ENCODE measurements at places on chromosomes 6 and 20.

GRCh38 chr6:29769336-29769735, 46.1 kb downstream of the HLA-F start:
- DNase-seq = no peak

GRCh38 chr20:20582734-20583133, 129.7 kb downstream of the RALGAPA2 start:
- DNase-seq = no peak

DNA sequence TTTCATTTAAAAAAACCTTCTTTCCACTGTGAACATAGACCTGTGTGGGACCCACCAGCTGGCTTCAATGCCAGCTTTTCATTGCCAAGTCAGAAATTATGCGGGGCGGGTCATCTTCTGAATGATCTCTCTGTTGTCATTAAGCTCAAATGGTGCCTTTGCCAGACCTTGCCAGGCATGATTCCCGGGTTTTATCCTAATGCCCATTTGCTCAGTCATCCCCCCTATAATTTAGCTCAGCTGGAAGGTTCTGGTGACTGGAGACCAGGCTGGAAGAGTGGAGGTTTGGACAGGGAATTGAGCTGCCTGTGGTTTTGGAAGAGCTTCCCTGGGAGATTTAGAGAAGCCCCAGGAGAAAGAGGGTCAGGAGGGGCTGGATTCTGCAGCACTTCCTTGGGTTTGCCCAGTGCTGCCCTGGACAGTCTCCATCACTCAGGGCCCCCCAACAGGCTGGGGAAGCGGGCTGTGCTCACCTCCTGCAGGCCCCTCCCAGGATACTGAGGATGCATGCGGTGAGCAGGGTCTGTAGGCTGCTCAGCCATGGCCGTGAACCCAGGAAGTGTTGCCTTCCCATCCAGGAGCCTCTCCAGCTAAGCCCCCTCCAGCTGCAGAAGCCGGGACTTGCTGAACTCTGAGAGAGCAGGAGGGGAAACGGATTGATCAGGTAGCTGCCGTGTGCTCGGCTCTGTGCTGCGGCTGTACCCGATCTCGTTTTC, 273.0 kb downstream of the CDH4 start:
- DNase-seq = no peak

- DNase-seq = no peak
Observed at GRCh38 chr20:12217382-12217781, 299.7 kb downstream of the BTBD3 start.

DNA sequence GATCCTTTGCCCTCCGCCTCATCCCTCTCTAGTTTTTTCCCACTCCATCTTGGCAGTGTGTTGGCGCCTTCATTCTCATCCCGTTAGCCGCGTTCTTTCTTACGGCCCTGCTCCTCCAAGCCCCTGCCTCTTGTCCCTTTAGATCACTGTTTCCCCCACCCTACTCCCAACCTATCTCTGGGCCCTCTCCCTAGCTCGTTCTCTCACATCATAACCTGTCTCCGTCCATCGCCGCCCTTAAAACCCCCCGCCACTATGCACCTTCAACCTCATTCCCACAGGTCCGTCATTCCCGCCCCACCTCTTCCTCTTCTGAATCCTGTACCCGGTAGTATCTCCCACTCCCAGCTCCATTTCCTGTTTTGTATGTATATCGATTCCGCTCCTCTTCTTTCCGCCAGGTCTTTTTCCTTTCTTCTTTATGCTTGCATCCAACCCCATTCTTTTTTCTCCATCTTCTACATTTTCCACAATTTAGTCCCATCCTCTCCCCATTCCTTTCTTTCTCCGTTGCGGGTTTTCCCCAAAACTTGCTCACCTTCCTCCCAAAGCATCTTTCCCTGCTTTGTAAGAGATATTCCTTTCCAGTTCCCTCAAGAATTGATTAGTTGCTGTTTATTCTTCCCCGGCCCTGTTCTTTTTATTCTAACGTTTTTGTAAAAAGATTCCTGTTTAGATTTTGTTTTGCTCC, 671 bp downstream of the EFHC1 start:
- DNase-seq = no peak

GRCh38 chr6:2476376-2476775, 231.0 kb upstream of the GMDS start:
- no peak for DNase-seq

DNA sequence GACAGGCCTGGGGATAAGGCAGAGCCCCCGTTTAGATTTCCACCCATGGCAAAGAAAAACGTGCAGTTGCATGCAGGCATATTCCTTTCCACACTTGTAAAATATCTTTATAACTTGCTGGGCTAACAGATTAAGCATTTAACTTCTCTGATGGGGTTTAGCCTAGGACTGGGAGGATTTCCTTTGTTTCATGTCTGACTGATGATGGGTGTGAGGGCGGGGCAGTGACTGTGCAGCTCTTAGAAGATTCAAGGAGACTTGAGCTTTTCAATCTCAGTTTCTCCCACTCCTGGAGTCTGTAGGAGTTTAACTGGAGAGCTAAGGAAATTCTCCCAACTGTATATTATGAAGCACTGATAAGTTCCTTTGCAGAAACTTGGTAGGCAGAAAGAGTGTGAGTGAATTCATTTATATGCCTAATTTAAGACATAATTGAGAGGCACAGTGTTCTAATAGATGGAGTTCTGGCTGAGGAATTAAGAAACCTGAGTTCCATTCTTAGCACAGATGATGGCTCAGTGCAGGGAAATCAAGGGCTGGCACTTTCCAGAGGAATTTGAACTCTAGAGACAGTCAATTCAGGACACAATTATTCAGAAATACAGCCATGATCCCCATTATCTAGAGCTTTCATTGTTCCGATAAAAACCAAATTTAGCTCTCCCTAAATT, 214.6 kb upstream of the CNR1 start:
- no peak for DNase-seq

DNA sequence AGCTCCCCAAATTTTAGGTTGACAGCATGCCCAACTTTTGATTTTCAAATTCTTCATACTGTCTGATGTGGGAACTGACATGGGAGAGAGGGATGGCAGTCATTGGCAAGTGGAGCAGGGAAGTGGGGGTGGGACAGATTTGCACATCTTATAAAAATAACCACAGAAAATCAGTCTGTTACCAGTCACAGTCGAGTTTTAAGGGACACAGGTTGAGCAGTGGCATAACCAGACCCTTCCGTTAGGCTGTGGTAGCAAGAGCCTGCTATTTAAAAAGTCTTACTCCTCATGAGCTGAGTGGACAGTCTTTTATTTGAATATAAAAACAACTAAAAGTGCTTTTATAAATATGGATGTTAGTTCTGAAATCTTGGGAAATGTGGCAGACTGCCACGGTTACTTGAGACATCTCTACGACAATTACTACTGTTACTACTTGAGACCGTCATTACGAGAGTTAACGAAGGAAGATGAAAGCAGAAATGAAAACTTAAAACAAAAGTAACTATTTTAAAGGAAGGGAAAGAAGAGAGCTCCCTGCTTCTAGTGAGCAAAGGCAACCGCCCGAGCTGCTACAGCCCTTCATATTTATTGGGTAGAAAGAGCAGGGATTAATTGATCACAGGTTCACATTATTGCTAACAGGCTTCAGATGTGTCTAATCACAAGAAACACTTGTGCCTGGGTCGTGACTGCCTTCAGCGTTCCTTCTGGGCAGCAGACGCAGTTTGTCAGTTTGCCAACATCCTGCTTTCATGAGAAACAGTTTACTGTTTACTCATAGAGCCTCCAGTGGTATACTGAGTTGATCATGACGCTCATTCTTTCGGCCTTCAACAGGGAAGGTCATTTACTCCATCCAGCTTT, 71.3 kb downstream of the EFHC1 start:
- DNase-seq = no peak

DNA sequence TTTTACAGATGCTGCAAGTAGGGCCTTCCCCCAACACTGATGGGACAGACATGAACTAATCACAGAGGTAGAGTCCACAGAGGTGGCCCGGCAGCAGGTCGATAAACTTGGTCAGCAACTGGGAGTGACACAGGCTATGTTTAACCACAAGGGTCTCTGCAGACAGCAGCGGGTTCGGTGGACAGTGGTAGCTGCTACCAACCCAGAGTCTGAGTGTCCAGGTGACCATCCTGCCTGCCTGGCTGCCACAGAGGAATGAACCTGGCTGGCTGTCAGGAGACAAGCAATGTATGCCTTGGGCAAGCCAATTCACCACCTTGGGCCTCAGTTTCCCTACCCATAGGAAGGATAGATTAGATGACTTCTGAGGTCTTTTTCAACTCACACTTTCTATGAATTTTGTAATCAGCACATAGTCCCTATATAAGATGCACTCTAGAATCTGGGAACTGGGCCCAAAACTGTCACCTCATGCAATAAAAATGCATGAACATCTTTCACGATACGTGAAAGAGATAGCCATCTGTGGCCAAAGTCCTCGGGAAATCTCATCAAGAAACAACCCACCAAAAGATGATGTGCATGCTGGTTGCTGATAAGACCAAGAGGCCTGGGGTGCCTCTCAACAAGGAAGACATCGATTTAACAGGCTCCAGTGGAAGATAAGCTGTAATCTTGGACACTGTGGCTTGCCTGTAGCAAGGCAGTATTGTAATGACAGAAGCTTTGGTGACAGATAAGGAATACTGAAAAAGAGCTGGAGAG, 30.5 kb downstream of the MDGA1 start:
- no peak for DNase-seq

GRCh38 chr20:48603116-48603818, 224.5 kb downstream of the PREX1 start:
- no peak for DNase-seq

- no peak for DNase-seq
Observed at GRCh38 chr20:62470001-62470400, 5.8 kb downstream of the GATA5 start.

DNA sequence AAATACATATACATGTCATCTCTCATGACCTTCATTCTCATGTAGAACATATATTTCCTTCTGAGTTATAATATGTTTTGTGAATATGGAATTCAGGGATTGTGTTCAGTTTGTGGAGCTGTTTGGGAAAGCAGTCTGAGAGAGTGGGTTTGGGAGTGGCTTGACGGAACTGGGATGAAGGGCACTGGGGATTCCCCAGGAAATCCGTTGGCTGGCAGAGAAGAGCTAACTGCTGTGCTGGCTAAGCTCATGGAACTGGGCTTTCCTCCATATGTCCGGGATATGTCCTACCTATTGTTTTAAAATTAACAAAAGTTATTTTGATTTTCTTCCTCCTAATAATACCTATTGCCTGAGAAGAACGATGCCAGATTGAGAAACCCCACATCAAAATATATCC, 359.5 kb upstream of the FLRT3 start:
- DNase-seq = no peak
